ENCODE measurements at places on chromosomes 13 and 19.

- no peak for DNase-seq
These were observed 177.3 kb upstream of the KL start for GRCh38 chr13:32838945-32839344.

DNA sequence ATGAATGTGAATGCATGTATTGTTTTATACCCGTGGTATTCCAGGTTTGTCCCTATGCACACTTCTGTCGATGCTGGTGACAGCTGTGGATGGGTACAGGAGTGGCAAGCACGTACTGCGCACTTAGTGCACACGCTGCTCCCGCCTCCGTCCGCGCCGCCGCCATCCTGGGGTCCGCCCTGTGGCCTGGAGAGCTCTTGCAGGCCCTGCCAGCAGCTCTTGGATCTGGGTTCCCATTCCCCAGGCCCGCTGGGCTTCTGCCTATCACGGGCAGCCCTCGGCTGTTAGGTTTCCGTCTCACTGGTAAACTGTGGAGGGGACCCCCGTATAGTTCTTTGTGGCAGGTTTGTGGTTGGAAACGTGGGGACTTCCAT lies 4.0 kb downstream of the GNA11 start:
- no peak for DNase-seq

- no peak for DNase-seq
These were observed 173.5 kb downstream of the KCNRG start for GRCh38 chr13:50188696-50189095.

GRCh38 chr19:40555978-40556689 lies 20.5 kb upstream of the SHKBP1 start:
- DNase-seq, result no peak

GRCh38 chr19:47445937-47446402 lies 25.7 kb downstream of the SLC8A2 start:
- peak; percentile 73 for DNase-seq

DNA sequence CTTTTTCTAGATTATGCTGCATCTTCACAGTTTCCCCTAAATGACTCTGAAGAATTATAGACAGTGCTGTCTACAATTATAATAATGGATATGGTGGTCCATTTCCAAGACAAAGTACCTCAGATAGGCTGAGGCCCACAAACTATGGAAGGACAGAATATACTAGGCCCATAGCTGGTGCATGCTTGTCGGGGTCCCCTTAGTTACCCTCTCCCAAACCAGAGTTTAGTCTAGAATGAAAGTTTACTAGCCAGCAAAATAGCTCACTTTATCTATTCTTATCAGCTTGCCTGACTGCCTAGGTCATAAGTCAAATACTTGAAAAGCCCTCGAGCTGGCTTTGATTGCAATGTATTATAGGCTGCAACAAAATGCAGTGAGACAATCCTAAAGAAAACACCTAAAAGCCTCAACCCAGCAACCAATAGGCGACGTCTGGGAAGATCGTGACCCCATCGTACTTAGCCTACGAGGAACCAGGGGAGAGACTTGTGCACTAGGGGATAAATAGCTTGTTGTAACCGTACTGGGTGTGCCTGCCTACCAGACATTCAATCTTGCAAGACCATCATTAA lies 785 bp upstream of the IGFL2 start:
- no peak for DNase-seq

DNA sequence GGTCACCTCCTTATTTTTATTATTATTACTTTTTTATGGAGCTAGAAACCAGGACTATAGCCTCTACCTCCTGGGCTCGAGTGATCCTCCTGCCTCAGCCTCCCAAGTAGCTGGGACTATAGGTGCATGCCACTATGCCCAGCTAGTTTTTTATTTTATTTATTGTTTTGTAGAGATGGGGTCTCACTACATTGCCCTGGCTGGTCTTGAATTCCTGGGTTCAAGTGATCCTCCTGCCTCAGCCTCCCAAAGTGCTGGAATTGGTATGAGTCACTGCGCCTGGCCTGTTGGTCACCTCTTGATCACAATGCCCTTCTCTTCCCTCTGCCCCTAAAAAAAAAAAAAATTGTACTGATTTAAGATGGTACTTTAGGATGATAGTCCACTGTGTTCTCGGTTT lies 20.4 kb downstream of the MRPS12 start:
- DNase-seq, result no peak

DNA sequence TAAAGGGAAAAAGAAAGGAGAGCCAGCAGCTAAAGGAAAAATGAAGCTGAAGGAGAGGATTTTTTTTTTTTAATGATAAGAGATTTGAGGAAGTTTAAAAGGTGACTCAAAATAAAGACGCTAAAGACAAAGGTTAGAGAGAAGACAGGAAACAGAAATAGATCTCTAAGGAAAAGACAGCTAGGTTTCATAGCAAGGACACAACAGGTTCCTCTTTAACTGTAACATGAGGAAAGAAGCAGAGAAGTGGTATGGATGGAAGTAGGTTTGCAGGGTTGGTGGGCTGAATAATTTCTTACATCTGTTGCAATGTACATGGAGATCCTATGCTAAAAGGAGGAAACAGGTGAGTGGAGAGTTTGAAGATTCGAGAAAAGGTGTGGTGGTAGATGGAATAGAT lies 107.5 kb downstream of the MYCBP2 start:
- no peak for DNase-seq

DNA sequence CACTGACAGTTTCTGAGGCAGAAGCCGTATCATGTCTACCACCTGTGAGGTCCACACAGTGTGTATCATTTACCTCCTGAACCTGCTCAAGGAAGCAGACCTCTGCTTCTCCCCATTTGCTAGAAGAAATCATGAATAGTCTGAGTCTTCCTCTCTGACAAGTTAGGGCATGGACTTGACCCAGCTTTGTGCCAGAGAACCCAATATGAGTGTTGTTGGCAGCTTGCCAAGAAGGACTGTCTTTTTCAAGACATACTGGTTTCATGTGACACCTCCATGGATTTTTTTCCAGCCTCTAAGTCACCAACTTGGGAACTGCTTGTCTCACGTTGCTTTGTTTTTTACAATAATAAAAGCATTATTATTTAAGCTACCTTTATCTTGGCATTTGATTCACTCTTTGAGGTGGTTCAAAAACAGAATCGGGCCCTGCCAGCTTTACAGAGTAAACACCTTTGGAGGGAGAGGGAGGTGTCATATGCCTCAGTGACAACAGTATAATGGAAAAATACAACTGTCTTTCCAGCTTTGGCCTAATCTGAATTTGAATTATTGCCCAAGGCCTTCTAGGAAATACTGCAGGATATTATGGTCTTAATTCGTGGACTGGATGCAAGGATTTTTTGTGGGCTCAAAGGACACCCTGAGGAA lies 9.6 kb downstream of the ZNF211 start:
- no peak for DNase-seq

GRCh38 chr13:95620030-95620824 lies 24.3 kb downstream of the DZIP1 start:
- no peak for DNase-seq

GRCh38 chr13:110463871-110464510 lies 97.5 kb downstream of the RAB20 start:
- peak; percentile 34 for DNase-seq

DNA sequence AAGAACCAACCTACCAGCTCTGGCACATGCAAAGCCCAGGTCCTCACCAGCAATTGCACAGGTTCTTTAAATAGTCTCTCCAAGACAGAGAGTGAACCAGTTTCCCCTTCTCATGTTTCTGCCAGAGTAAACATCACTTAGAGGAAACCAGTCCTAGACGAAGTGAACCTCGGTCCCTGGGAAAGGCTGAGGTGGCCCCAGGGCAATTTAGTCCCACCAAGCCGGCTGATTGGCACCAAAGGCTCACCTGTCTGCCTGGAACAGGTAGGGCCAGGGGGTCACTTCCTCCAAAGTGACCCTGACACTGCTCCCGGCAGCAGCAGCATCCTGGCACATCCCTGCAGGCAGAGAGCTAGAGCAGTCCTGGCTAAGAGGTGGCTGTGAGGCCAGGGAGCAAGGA lies 122.9 kb upstream of the ZNF507 start:
- DNase-seq, result no peak

- no peak for DNase-seq
These were observed at the start of gene ADPRHL1 for GRCh38 chr13:113452942-113453901. Gene ADPRHL1, minus strand, starts transcription at chr13:113453488. Its CDS starts 51 bp downstream, at chr13:113453437.

- no peak for DNase-seq
These were observed 343.1 kb downstream of the MZT1 start for GRCh38 chr13:72384186-72384823.

- no peak for DNase-seq
These were observed 10.1 kb upstream of the LRCH1 start for GRCh38 chr13:46542833-46543232.

- peak; percentile 26 for DNase-seq
These were observed at the start of gene CAMSAP3 for GRCh38 chr19:7595466-7596133. Gene CAMSAP3, plus strand, starts transcription at chr19:7595863. Its CDS starts 140 bp downstream, at chr19:7596003.

- peak; percentile 5 for DNase-seq
These were observed 3.8 kb downstream of the F7 start for GRCh38 chr13:113109151-113110047.

- DNase-seq, result peak; percentile 46
These were observed 56.5 kb downstream of the VAV1 start for GRCh38 chr19:6828698-6829633.

- no peak for DNase-seq
These were observed 141.3 kb downstream of the ZAR1L start for GRCh38 chr13:32173881-32174280.

- DNase-seq, result no peak
These were observed 145.7 kb downstream of the PCCA start for GRCh38 chr13:100234524-100235136.

DNA sequence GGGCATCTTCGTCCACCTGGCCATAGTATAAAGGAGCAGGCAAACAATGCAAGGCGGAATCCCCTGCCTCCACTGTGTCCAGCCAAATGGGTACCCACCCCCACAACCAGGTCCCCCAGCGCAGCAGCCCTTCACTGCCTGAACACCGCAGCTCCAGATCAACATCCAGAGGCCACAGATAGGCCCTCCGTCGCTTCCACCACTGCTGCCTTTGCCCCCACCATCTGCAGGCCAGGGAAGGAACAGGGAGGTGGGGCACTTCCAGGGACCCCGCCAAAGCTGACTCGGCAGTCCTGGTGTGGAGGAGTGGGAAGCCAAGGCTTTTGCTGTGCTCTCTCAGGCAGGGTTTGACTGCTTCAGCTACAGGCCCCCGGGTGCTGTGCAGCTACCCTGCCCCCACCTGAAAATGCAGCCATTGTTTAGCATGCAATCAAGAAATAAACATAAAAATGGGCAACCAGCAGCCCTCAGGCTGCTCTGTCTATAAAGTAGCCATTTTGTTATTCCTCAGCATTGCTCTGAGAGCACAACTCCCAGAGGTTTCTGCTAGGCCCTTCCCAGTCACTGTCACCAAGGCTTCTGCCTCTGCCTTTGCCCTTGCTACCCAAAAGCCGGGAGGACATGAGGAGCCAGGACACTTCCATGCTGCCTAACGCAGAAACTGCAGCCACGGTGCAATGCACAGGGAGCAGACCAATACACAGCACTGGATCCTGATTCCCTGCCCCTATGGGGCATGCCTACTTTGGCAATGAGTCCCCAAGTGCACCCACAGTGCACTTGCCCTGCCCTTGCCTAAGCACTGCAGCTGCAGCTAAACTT lies 733.2 kb upstream of the KLHL1 start:
- DNase-seq, result no peak

- no peak for DNase-seq
These were observed 753.6 kb downstream of the LIG4 start for GRCh38 chr13:107461751-107462150.

GRCh38 chr13:48220981-48221685 lies 11.9 kb upstream of the ITM2B start:
- no peak for DNase-seq

GRCh38 chr19:743168-743687 lies 7.7 kb upstream of the MISP start:
- peak; percentile 27 for DNase-seq

- DNase-seq, result no peak
These were observed 318.9 kb upstream of the HTR2A start for GRCh38 chr13:47215736-47216135.

- peak; percentile 53 for DNase-seq
These were observed 53.4 kb downstream of the PDS5B start for GRCh38 chr13:32639502-32640105.

GRCh38 chr13:65508745-65509144 lies 1721.4 kb downstream of the PCDH9 start:
- DNase-seq, result no peak

DNA sequence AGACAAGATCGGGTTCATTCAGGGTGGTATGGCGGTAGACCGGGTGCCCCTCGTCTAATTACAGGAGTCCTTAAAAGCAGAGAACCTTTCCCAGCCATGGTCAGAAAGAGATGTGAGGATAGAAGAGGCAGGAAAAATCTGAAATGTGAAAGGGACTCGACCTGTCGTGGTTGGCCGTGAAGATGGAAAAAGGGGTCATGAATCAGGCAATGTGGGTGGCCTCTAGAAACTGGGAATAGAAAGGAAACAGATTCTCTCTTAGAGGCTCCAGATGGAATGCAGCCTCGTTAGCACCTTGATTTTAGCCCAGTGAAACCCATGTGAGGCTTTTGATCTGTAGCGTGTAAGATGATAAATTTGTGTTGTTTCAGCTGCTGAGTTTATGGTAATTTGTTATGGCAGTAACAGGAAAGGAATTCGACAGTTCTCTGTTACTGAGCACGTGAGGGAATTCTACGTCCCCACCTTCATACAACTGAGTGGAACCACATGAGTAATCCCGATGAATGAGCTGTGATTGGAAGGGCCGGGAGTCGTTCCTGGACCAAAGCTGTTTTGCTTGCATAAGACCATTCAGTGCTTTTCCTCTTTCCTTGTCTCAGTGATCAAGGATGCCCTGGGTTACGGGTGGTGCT lies 11.0 kb upstream of the CA11 start:
- DNase-seq, result no peak
